NK-92 treated with Interleukin-12 subunit alpha and Interleukin-12 subunit beta, amount 100 ng/mL, for 24 hours (cell line): ENCODE measurements at places on chromosomes 5 and 9.

DNA sequence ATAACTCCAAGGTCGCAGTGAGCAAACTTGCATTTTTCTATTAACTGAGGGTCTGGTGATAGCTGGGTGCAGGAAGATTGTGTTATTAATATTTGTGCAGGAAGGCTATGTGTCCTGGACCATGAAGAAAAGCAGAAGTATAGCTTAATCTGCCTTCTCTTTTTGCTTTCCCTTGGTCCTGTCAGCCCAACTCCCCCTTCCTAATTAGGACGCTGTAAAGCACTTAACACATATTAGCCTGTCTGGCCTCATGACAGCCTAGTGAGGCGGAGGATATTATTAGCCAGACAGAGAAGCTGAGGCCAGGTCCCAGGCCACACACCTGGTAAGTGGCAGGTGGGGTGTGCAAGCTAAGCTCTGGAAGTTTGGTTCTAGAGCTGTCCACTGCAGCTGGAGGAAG is 29.5 kb downstream of the SLC46A2 start:
- DNase-seq: no peak

DNA sequence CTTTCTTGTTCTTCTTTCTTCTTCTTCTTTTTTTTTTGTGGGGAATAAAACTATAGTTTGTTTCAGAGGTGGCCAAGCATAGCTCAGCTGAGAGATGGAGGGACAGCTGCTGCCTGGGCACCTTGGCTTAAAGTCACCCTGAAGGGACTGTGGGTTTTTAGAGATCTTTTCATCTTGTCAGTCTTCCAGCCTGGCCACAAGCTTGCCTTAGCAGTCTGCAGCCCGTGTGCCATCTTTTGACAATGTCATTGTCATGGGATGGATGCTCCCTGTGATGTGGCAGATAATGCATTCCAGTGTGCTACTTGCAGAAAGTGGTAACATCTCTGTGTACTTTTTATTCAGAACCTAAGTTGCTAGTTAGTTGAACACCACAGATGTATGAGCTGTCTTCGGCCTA is 280.8 kb downstream of the FANCC start:
- no peak for DNase-seq

- no peak for DNase-seq
Observed at GRCh38 chr5:142346706-142347105, 21.9 kb upstream of the SPRY4 start.

- no peak for DNase-seq
Observed at GRCh38 chr9:81648891-81649290, 40.5 kb downstream of the TLE1 start.

DNA sequence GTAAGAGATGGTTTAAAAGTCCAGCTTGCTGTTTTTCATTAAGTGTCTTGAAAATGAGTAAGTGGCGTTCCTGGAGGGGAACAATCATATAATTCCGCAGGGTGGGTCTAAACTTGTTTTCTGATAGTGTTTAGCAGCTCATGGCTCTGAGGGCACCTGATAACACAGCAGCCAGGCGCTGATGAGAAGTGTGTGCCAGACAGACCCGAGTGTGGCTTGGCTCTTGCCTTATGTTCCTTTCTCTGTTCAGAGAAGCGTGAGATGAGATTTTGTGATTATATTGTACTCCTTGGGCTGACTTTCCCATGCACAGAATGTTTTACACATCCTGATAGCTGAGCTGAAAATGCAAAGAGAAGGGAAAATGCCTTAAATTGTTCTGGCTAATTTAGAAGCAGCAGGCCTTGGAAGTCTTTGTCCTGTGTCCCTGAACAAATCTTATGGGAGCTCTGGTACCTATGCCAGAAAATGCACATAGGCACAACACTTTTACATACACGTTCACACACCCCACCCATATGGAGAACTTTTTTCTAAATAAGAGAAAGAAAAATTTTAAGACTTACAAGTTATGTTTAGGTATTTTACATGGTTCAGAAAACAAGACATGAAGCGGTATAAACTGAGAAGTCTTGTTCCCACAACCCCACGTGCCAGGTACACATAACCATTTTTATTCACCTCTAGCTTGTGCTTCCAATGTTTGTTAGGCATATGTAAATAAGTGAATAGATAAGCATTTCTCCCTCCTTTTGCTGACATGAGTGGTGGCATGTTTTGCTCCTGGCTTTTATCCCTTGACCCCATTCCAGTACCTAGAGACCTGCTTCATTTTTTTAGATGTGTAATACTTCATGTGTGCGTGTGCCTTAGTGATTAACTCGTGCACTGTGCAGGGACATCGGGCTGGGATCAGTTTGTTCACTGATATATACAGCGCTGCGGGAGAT is 152.2 kb upstream of the OTULINL start:
- no peak for DNase-seq

DNA sequence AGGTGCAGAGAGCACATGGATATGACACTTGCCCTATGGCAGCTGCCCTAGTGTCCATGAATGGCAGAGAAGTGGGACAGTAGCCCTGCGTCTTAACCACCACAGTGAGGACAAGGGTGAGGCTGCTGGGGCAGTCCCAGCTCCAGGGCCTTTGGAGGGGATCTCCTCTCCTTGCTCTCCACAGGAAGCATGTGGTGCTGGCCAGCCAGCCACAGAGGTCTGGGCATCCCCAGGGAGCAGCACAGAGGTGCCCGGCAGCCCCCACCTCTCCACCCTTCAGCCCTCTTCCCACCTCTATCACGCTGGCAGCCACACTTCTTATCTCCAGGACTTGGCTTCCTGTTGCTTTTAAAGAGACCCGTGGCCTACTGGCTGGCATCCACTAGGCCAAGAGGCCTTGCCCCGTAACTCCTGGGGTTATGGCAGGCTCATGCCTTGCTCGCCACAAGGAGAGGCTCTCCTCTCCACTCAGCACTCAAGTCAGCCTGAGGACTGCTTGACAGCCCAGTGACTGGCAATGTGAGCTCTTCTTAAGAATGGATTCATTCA is 21.9 kb downstream of the CSF2 start:
- no peak for DNase-seq

DNA sequence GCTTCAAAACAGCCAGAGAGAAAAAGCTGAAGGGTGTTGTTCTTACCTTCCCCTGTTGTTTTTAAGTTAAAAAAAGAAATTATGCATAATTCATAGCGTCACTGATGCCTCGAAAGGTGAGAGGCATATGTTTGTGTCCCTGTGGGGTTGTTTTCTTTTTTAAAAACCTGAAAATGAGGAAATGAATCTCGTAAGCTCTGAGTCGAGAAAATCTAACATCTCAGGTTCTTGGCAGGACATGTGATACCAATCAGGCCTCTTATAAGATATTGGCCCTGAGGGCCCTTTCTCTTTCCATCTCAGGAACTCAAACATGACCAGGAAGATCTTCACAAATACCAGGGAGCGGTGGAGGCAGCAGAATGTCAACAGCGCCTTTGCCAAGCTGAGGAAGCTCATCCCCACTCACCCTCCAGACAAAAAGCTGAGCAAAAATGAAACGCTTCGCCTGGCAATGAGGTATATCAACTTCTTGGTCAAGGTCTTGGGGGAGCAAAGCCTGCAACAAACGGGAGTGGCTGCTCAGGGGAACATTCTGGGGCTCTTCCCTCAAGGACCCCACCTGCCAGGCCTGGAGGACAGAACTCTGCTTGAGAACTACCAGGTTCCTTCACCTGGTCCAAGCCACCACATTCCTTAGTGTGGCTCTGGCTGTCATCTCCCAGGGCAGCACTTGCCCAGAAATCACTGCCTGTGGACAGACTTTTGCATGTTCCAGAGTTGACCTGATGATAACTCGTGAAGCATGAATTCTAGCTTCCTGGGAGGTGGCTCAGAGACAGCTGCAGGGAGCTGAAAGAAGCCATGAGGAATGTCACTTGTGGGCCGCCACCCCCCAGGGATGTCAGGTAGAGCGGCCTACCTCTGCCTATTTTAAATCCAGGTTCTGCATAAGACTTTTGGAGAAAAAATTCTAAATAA is at the start of gene TAL2:
Gene TAL2 (plus strand): TSS at position 274 of the 921 bp plus-strand sequence. CDS start 40 bp downstream, at position 314.
- DNase-seq: no peak

DNA sequence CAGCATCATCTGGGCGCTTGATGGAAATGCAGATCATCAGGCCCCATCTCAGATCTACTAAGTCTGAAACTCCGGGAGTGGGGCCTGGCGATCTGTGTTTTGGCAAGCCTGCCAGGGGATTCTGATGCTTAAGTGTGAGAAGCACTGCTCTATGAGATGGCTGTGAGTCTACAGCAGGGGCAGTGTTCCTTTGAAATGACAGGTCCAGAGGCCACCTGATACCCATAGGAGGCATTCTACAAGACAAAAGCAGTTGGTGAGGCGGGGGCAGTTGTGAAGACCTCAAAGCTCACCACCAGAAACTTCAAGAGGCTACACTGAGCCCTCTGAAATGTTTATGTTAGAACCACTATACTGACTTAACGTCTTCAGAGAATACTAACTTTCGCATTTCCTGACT is 86.9 kb upstream of the SPATA31D4 start:
- DNase-seq: no peak

- DNase-seq: no peak
Observed at GRCh38 chr5:93609762-93610161, 26.7 kb downstream of the NR2F1 start.

- no peak for DNase-seq
Observed at GRCh38 chr9:27536168-27536567, 6.6 kb upstream of the MOB3B start.

DNA sequence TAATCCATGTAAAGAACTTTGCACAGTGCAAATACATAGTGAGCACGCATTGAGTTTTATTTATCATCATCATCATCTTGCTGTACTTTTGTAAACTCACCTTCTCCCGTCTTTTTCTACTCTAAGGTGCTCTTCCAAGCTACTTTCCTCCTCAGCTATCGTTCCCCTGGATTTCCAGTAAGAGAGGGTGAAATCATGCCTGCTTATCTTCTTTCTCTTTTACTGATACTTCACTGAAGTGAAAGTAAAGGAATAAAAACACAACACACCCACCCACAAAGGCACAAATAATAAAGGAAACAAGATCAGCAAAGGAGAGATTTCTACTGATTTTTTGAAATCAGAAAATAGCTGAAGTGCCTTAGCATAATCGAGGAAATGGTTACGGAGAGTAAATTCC is 509.9 kb downstream of the RAB3C start:
- no peak for DNase-seq

- DNase-seq: no peak
Observed at GRCh38 chr9:136171009-136171800, 33.7 kb downstream of the LHX3 start.

DNA sequence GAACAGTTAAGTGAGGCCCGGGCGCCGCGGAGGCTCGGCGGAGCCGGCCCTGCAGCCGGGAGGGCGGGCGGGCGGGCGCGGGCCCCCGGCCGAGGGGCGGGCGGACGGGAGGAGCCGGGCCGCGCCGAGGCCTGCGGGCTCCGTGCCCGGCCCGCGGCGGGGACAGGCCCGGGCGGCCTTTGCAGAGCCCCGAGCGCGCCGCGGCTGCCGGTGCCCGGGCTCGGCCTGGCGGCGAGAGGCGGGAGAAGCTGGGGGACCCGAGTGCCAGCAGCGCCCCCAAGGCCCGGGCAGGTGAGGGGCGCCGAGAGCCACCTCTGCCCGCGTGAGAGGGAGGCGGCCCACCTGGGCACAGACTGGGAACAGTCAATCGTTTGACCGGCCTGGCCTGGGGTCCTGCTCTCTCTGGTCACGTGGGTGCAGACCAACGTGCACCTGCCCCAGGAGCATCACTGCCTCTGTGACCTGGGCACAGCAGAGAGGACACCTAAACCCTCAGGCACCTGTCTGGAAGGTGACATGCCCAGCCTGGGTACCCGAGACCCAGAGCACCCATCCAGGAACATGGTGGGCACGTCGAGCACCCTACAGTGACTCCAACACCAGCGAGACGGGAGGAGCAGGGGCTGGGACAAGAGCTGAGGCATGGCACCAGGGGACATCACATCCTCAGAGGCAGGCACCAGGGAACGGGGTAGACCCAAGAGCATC is 531 bp downstream of the MVB12B start:
- DNase-seq: no peak

GRCh38 chr5:81310402-81311063 is 9.1 kb downstream of the ZCCHC9 start:
- no peak for DNase-seq
